NK-92 treated with Interleukin-12 subunit alpha and Interleukin-12 subunit beta, amount 100 ng/mL, for 24 hours (cell line): ENCODE measurements at places on chromosomes 12 and 14.

- DNase-seq, result no peak
Observed at GRCh38 chr12:93080452-93080851, 151.4 kb upstream of the EEA1 start.

DNA sequence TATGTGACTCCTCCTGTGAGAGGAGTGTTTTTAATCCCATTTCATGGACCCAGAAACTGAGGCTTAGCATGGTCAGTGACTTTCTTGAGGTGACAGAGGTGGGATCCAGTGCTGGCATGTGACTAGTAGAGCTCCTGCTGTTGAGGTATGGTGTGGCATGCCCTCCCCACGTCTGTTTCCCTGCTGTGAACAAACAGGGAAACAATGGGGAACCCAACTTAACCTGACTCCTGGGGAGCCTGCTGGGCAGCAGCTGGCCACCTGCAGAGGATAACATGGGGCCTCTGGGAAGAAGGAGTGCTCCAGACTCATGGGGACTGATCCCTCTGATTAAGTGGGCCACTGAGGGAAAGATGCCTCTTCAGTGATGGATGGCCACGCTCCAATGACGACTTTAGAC lies 114.0 kb downstream of the BEGAIN start:
- no peak for DNase-seq

DNA sequence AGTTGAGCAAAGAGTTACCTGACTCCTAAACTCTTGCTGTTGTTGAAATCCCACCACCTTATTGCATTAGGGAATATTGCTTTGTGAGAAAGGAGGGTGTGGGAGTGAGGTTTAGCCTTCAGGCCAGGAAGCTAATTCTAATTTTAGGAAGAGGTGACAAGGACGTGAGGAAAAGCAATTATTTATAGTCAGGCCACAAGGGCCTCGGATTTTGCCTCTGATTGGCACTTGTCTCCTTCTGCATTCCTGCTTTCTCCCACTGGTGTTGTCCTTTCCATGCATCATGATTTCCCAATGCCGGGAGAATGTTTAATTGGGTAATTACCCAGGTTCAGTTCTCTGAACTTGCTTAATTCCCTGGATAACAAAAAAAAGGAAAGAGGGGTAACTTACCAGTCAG lies 37.9 kb upstream of the SLC38A2 start:
- DNase-seq, result no peak

DNA sequence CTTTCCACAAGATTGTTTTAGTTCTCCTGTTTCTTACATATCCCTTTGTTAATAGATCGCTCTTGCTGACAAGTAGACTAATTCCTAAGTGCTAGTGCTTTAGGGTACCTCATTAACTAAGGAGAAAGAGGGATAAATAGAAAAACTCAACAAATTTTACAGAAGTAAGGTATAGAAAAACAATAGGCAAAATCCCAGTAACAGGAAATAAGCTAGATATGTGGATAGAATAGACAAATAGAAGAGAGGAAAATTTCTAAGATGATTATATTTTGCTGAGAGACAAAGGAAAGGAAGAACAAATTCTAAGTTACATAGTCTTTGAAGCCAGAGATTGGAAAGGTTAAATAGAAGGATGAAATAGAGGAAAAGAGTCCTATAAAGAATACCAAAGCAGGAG lies 1.0 kb downstream of the CD69 start:
- no peak for DNase-seq

DNA sequence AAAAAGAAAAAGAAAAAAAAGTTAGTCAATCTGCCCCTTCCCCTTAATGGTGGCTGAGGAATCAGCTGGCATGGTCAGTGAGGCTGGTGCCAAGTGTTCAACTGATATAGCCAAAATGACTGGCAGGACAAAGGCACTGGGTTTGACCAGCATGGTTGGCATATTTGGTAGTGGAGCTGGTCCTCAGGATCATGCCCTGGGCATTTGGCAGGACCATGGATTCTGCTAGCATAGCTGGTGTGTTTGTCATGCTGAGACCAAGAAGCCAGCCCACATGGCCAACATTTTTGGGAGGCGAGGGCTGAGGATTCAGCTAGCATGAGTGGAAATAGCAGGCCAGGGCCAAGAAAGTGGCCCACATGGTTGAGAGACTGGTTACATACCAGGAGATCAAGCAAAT lies 136.5 kb downstream of the FBXL14 start:
- DNase-seq, result no peak
